ENCODE measurements at places on chromosomes 1 and 21. TPM values are rescaled to one million over a fixed set of nuclear protein-coding genes. Genes with fewer than 3 reads are reported as not detected.

RGS7 gene
- not detected for polyA plus RNA-seq

ITLN2 gene
- not detected for polyA plus RNA-seq

ADAM30 gene
- not detected for polyA plus RNA-seq

DNA sequence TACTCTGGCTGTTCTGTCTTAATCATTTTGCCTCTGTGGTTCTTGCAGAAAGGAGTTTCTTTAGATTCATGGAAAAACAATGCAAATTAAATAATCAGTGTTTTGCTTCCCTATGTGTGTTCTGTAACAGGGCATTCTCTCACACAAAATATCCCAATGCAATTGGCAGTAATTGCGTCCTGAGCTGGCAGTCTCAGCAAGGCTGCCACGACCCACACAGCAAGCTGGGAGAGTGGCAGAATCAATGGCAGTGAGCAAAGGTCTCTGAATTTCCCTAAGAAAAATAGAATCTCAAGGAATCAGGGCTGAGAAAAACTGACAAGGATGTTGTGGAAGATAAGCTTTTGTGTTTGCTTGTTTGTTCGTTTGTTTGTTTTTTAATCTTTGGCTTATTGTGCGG lies 198.1 kb upstream of the ST6GALNAC5 start:
- DNase-seq: no peak

- DNase-seq: no peak
Measured at GRCh38 chr1:160826546-160826945, 30.6 kb downstream of the LY9 start.

GRCh38 chr1:165116171-165116570 lies 240.3 kb downstream of the LMX1A start:
- DNase-seq: no peak

GRCh38 chr1:42979896-42980800 lies 21.5 kb upstream of the SLC2A1 start:
- no peak for DNase-seq

All from naive thymus-derived CD4-positive, alpha-beta T cell (primary cell).